ENCODE measurements at places on chromosomes 7 and 10. TPM values are rescaled to one million over a fixed set of nuclear protein-coding genes. Genes with fewer than 3 reads are reported as not detected.
A peak's percentile ranks its signal among the peaks of the same experiment; 100 is the strongest.

DNA sequence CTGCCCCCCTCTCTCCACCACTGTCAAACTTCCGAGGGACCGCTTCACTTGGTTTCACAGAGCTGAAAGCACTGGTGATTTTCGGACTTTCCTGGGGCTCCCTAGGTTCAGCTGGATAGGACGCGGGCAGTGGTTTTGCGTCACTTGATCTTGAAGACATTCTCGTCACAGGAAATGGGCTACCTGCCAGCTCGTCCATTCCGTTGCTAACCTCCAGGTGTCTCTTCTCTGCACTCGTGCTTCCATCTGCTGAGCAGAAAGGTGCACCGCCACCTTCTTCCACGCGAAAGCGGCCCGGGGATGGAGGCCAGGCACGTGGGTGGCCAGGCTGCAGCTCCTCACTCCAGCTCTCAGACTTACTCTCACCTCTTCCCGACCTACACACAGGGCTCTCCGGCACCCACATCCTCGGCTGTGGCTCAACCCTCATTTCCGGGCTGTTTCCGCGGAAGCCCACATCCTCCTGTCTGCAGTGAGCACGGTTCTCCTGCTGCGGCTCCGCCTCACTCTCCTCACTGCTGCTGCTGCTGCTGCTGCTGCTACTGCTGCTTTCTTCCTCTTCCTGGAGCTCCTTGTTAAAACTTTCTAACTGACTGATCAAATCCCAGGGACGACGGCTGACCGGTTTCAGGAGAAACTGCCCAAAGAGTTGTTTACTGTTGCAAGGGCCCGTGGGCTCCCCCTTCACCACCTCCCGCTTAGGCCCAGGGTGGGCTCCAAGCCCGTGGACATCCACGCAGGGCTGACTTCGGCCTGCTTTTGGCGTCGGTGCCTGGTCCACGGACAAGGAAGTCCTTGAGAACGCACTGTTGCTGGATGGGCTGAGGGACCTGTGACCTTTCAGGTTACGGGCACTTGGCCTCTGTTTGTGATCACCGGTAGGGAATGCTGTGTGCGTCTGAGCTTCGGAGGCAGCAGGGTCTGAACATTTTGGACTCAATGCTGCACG lies 32.1 kb downstream of the JCAD start:
- no peaks in the 10 kb centered on the region for H3K36me3 ChIP-seq
- no peak overlapping the region for H3K4me3 ChIP-seq
- no peak for DNase-seq
- peak overlapping the region; percentile 4 for H3K27ac ChIP-seq

- no peak overlapping the region for H3K27ac ChIP-seq
- H3K4me1 ChIP-seq = no peaks in the 10 kb centered on the region
- H3K27me3 ChIP-seq = no peaks in the 10 kb centered on the region
- no peaks in the 10 kb centered on the region for H3K36me3 ChIP-seq
These were observed 12.1 kb upstream of the ATAD1 start for GRCh38 chr10:87829986-87830729.

- no peak for DNase-seq
- no peak overlapping the region for H3K4me3 ChIP-seq
- peaks cover 38% of the 10 kb centered on the region for H3K4me1 ChIP-seq
- H3K27ac ChIP-seq = peak overlapping the region; percentile 37
These were observed 244.5 kb downstream of the KIAA1217 start for GRCh38 chr10:24453404-24453830.

DNA sequence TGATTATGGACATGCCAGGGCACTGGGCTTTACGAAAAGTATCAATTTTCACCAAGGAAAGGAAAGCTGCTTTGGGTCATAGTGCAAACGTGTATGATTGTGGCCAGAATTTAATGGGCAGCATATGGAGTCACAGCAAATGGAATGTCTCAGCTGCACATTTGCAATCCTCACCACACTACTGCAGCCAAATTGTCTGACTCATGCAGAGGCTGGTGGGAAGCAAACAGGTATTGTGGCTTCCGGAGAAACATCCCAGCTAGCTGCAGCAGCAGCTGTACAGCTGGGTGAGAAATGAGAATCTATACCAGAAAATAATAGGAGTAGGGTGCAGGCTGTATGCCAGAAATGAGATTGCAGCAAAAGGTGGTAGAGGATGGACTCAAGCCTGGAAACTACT lies 374.7 kb upstream of the VWC2 start:
- no peaks in the 10 kb centered on the region for H3K4me1 ChIP-seq
- no peak for DNase-seq
- no peaks in the 10 kb centered on the region for H3K36me3 ChIP-seq
- no peak overlapping the region for H3K4me3 ChIP-seq
- H3K27me3 ChIP-seq = no peaks in the 10 kb centered on the region
- no peak overlapping the region for H3K27ac ChIP-seq

DNA sequence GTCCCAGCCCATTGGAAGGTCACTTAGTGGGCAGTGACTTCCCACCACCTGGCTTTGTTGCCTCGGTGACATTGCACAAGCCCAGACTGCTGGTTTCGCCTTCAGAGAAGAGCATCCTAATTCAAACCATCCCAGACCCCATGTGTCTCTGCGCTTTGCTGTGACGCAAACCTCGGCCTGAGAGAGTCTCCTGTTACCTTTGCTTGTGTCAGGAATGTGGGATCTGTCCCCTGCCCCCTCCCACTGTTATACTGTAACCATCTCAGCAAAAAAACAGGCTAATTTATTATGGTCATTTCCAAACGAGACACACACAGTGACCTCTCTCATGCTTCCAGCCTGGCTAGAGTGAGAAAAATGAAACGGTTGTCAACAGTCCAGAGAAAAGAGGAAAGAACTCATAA lies 25.0 kb upstream of the AQP1 start:
- no peak overlapping the region for H3K4me3 ChIP-seq
- no peaks in the 10 kb centered on the region for H3K27me3 ChIP-seq
- DNase-seq = peak; percentile 43
- H3K4me1 ChIP-seq = peaks cover 19% of the 10 kb centered on the region

- no peak overlapping the region for H3K27ac ChIP-seq
- no peak for DNase-seq
- no peaks in the 10 kb centered on the region for H3K4me1 ChIP-seq
- H3K27me3 ChIP-seq = no peaks in the 10 kb centered on the region
- no peak overlapping the region for H3K4me3 ChIP-seq
These were observed 69.0 kb downstream of the PARD3 start for GRCh38 chr10:34746094-34746493.

DNA sequence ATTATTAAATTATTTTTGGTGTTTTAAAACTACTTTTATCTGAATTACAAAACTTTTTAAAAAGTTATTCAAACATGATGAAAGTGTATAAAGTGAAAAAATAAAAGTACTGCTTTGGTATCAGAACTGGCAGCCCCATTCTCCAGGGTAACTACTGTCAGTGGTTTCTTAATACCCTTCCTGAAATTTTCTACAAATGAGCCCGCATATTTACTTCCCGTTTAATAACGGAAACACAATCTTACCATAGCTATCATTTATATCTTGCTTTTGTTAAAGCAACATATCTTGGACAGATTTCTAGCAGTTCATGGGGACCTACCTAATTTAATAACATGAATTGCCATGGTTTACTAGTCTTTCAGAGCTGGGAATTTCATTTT lies 249.9 kb downstream of the RNLS start:
- no peaks in the 10 kb centered on the region for H3K36me3 ChIP-seq
- no peak for DNase-seq
- no peaks in the 10 kb centered on the region for H3K4me1 ChIP-seq

DNA sequence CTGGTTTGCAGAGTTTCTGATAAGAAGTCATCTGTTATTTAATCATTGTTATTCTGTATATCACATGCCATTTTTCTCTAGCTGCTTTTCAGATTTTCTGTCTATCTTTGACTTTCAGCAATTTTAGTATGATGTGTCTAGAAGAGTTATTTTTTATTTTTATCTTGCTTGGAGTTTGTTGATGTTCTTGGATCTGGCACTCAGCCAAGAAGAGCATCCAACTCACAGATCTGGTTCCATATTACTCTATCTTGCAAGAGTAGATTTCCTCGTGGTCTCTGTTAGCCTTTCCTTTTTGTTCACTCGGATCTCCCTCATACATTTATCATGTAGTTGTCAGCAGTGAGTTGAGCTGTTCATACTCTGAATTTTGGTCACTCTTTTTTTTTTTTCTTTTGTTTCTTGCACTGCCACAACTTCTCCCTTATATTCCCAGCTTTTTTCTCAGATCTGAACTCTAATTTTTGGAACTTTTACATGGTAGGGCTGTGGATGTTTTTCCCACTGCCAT lies 54.8 kb upstream of the CALCR start:
- H3K27me3 ChIP-seq = no peaks in the 10 kb centered on the region
- DNase-seq = no peak
- H3K27ac ChIP-seq = no peak overlapping the region
- H3K36me3 ChIP-seq = no peaks in the 10 kb centered on the region

- H3K27ac ChIP-seq = peak overlapping the region; percentile 60
- no peaks in the 10 kb centered on the region for H3K4me1 ChIP-seq
- H3K36me3 ChIP-seq = no peaks in the 10 kb centered on the region
- DNase-seq = peak; percentile 43
- no peak overlapping the region for H3K4me3 ChIP-seq
- no peaks in the 10 kb centered on the region for H3K27me3 ChIP-seq
These were observed 81.8 kb downstream of the PTPN20 start for GRCh38 chr10:46992803-46993561.

- H3K27me3 ChIP-seq = no peaks in the 10 kb centered on the region
- H3K27ac ChIP-seq = no peak overlapping the region
- H3K36me3 ChIP-seq = no peaks in the 10 kb centered on the region
- no peak overlapping the region for H3K4me3 ChIP-seq
These were observed 72.7 kb downstream of the CUBN start for GRCh38 chr10:17056781-17057428.

DNA sequence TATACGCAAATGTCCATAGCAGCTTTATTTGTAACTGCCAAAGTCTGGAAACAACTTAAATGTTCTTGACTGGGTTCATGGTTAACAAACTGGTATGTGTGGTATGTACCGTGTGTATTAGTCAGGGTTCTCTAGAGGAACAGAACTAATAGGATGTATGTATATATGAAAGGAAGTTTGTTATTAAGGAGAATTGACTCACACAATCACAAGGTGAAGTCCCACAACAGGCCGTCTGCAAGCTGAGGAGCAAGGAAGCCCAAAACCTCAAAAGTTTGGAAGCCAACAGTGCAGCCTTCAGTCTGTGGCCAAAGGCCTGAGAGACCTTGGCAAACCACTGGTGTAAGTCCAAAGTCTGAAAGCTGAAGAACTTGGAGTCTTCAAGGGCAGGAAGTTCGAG lies 66.8 kb downstream of the TMEM168 start:
- H3K4me3 ChIP-seq = no peak overlapping the region
- H3K27ac ChIP-seq = no peak overlapping the region
- no peaks in the 10 kb centered on the region for H3K27me3 ChIP-seq

- no peaks in the 10 kb centered on the region for H3K27me3 ChIP-seq
- no peak for DNase-seq
- no peak overlapping the region for H3K4me3 ChIP-seq
These were observed 8.2 kb downstream of the MINDY3 start for GRCh38 chr10:15852111-15852557.

- H3K27me3 ChIP-seq = no peaks in the 10 kb centered on the region
- H3K4me3 ChIP-seq = peak overlapping the region; percentile 29
- H3K27ac ChIP-seq = peak overlapping the region; percentile 61
- no peaks in the 10 kb centered on the region for H3K36me3 ChIP-seq
- peaks cover 9% of the 10 kb centered on the region for H3K4me1 ChIP-seq
These were observed 9.3 kb upstream of the FAM180A start for GRCh38 chr7:135757719-135758411.

GRCh38 chr7:132655131-132655727 lies 79.0 kb upstream of the PLXNA4 start:
- H3K4me1 ChIP-seq = peaks cover 13% of the 10 kb centered on the region
- H3K36me3 ChIP-seq = no peaks in the 10 kb centered on the region
- no peak overlapping the region for H3K27ac ChIP-seq
- H3K4me3 ChIP-seq = peak overlapping the region; percentile 9
- no peaks in the 10 kb centered on the region for H3K27me3 ChIP-seq

Gene NPSR1
- total RNA-seq = not detected

Gene CCDC172
- not detected for total RNA-seq

Gene GRID2IP
- total RNA-seq = not detected

Gene NUTM2A
- total RNA-seq = 2.4 TPM

Gene FAM131B
- 1.3 TPM for total RNA-seq

Gene CDC123
- 32.7 TPM for total RNA-seq
